ENCODE measurements at places on chromosomes 3 and 15. TPM values are rescaled to one million over a fixed set of nuclear protein-coding genes. Genes with fewer than 3 reads are reported as not detected.

GRCh38 chr3:141894524-141895176 lies 18.2 kb downstream of the ATP1B3 start:
- DNase-seq: no peak

DNA sequence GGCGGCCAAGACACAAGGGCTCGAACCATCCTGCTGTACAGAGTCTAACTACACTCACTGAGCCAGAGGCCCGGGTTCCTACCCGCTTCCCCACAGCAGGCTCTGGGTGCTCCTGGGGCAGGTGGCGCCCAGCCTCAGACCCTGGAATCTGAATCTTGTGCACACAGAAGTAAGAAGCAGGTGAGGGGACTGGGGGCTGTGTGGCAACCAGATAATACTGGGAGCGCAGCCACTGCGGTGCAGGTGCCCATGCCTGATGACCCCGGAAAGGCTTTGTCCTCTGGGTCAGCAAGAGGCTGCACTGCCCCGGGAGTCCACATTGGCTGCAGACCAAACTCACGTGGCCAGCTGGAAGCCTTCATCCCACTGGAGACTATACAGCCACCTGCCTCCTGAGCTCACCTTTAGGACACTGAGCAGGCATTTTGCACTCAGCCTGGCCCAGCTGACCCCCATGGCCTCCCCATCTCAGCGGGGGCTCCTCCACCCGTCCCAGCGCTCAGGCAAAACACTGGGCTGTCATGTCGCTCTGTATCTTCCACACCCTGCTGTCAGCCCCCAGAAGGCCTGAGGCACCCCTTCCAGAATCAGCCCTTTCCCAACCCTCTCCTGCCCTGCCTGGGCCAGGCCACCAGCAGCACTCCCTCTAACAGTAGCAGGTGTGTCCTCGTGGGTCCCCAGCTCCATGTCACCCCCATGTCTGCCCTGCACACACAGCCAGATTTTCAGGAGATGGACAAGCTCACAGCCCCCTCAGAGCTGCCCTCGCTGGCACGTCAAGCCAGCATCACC lies 101.0 kb upstream of the IQSEC1 start:
- peak; percentile 16 for DNase-seq

The SPTBN5 gene
- total RNA-seq: 1.5 TPM

DNA sequence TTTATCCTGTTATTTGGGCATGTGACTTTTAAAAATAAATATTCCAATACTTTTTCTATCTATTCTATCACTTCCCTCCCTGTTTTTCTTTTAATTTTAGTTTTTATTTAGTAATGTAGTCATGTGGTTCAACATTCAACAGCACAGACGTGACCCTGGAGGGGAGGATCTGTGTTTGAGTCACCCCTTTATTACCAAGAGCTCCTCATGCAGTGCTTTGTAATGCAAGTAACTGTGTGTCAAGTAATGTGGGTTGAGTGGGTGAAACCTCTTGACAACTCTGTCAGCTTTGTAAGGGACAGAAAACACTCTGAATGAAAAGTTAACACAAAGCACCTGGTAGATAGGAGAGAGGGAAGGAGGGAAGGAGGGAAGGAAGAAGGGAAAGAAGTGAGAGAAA lies 89.7 kb upstream of the FGF12 start:
- no peak for DNase-seq

GRCh38 chr3:51974963-51975851 lies at the start of gene ABHD14A:
Gene ABHD14A, plus strand, starts transcription at chr3:51975064. Its CDS starts 72 bp downstream, at chr3:51975136.
- peak; percentile 78 for DNase-seq

The POLQ gene
- total RNA-seq: 0.41 TPM

DNA sequence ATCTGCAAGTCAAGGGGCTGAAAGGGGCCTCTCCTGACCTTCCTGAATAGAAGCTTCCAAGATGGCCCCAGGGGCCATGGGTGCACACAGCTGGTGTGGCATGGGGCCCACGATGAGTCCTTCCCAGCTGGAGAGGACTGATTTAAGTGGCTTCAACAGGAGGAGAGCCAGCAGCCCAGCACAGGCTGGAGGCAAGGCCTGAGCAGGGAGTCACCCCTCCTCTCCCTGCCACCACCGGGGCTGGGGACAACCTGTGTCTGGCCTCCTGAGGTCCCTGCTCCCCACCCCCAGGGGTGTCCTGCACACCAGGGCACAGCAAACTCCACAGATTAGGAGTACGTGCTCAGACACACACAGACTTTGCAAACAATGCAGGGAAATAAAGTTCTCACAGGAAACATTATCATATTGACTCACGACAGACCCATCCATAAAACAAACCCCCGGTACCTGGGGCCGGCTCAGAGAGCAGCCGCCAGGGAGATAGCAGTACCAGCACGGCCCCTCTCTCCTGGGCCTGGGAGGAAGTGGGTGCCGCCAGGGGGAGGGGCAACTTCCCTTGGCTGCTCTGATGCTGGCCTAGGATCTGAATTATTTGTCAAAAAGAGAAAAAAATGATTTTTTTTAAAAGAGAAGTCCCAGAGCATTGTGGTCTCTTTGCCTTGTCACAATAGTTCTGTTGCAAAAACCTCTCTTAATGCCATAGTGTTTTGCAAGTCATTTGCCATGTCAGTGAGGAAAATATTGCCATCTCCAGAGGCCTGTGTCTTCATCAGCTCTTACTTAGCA lies 21.9 kb upstream of the TSEN2 start:
- no peak for DNase-seq

The GOLGA8T gene
- not detected for total RNA-seq

DNA sequence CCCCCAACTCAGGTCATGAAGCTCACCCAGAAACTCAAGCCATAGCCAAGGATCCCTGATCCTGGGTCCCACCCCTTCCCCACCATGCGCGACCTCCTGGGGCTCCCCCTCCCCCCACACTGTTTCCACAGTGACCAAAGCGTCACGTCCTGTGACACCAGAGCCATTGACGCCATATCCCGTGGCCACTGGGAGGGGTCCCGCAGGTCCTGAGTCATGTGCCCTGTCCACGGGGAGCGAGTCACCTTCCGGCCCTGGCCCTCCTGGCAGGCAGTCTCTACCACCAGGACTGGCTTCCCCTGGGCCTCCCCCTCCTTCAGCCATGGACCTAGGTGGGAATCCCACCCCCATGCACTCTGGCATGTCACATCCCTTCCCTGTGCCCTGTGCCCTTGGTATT lies 15.6 kb downstream of the SEMA3F start:
- DNase-seq: peak; percentile 45

DNA sequence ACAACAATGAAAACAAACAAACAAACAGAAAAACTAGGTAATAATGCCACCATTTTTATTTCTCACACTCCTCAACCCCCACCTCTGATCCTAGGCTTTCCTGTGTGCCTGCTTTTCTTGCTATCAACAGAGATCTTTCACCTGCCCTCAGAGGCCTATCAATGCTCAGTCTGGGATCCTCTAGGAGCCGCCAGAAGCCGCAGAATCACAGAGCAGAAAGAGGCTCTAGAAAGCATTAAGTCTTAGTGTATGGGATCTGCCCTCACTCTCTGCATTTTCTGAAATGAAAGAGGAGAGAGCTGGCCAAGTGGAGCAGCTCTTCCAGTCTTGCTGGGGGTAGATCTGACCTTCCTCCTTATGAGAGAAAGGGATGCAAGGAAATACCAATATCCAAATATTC lies 306.8 kb downstream of the TUSC7 start:
- DNase-seq: no peak

The SLC51A gene
- total RNA-seq: 2.6 TPM

GRCh38 chr3:123153125-123154019 lies 48.4 kb upstream of the SEC22A start:
- peak; percentile 27 for DNase-seq

The AGBL1 gene
- total RNA-seq: not detected

GRCh38 chr3:197132916-197133530 lies 103.4 kb upstream of the MELTF start:
- DNase-seq: no peak

The IL5RA gene
- 1.4 TPM for total RNA-seq

- peak; percentile 25 for DNase-seq
These were observed 67.9 kb downstream of the ULK4 start for GRCh38 chr3:41893977-41894376.

GRCh38 chr15:93460717-93461116 lies 371.7 kb upstream of the RGMA start:
- DNase-seq: no peak

DNA sequence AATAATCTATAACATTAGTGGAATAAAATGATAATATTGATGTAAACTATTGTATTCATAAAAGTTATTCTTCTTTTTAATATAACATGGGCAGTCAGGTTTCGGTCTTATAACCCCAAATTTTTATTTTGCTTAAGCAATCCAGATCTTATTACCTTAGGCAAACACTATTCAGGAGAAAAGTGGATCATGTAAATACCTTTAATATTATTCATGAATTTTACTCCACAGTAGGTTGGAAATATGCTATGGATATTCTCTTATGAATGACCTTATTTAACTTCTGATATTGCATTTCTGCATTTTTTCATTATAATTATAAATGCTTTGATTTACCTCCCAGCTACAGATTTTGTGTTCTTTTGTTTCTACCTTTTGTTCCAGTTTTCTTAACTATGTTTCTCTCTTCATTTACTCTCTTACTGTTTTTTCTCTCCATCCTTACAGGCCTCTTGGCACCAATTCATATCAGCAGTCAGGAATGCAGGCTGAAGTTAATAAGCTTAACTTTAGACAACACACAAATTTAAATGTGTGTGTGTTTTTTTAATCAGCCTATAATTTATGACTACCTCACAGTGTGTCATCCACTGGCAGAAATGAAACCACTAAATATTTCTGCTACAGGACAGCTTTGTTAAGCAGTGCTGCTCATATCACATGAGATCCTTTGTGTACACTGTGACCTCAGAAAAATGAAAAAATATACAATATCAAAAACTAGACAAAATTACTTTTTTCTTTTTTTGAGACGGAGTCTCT lies 111.0 kb downstream of the NSUN3 start:
- no peak for DNase-seq

The CACNA2D3 gene
- total RNA-seq: 3.1 TPM

DNA sequence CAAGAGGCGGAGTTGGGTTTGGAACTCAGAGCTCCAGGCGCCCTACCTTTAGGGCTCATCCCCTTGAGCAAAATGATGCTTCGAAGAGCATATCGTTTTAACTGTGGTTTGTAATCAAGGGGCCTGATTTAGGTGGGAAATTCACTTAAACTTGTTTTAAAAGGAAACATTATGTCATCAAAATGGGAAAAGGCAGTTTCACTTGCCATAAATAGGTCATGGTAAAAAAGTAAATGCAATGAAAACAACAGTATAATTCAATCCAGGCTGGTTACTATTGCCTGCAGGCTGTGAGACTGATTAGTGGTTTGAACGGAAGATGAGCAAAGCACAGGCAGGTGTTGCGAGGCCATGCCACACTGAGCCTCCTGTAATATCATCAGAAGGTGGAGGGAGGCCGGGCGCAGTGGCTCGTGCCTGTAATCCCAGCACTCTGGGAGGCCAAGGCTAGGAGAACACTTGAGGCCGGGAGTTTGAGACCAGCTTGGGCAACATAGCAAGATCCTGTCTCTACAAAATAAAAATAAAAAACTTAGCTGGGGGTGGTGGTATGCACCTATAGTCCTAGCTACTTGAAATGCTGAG lies 2.1 kb downstream of the HDAC11 start:
- no peak for DNase-seq

- no peak for DNase-seq
These were observed 38.6 kb downstream of the EAF1 start for GRCh38 chr3:15465876-15466585.

- no peak for DNase-seq
These were observed 61.5 kb upstream of the MEF2A start for GRCh38 chr15:99504071-99504822.

DNA sequence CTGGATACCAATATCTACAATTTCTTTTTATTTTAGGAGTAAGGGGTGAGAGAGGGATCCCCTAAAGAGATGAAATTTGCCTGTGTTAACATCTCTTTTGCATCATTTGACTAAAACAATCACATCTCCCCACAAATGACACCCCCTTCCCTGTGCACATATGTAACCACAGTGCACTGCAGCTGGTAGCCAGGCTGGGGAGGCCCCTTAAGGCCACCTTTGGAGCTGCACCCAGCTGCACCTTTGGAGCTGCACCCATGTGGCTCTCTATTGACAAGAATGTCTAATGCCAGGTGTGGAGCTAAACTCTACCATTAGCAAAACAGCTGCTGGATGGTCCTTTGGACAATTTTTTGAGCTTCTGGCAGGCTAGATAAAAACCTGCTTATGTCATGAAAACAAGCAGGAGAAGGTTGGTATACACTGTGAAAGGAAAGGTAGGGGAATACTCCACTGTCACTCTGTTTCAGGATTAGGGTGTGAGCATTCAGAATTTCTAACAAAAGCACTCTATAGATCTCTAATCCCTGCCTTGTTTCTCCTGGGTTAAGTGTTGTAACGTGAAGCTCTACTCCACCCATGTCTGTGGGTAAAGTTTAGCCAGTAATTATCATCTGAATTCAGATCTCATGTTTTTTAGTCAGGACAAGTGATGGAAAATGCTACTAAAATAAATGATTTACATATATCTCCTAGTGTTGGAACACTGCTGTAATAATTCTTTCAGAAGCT lies 52.1 kb downstream of the TFG start:
- DNase-seq: no peak

GRCh38 chr3:123353850-123354233 lies 95.0 kb downstream of the ADCY5 start:
- no peak for DNase-seq

The TGM4 gene
- not detected for total RNA-seq

DNA sequence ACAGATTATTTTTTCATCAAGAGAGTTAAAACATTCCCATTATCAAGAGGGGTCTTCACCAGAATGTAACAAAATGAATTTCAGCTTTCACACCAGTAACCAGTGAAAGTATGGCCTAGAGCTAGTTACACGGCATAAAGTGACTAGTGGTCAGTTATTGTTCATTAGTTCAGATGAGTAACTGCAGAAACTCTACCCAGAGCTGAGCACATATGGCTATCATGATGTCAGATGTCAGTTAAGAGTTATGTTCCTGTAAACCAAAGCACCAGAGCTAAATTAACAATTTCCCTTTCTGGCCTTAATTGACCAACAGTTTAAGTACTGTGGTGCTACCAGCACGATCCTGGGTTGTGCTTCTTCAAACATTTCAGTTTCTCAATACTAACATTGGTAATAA lies 6.6 kb upstream of the MRPS25 start:
- no peak for DNase-seq

The SLC38A3 gene
- 3.7 TPM for total RNA-seq

GRCh38 chr15:90033006-90033405 lies 31.9 kb downstream of the ZNF710 start:
- no peak for DNase-seq

The RTP1 gene
- not detected for total RNA-seq

DNA sequence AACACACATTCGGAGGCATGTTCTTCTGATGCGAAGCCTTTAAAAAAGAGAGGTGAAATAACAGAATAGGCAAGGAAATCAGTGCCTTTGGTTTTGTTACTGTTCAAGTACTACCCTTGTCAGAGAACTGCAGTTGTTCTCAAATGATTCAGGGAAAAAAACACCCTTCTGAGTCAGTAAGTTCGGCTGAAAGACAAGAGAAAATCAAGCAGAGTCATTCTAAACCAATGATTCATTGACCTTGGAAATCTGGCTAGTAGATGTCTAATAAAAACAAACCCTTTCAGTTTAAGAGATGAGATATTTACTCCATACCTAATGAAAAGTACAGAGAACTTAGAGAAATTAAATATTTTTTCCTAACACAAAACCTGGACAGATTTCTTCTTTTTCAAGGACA lies 72.7 kb upstream of the ABI3BP start:
- no peak for DNase-seq

The CCDC80 gene
- total RNA-seq: 117 TPM

Data from ovary (tissue), 10 donors.